ENCODE measurements at places on chromosomes 3 and 15. TPM values are rescaled to one million over a fixed set of nuclear protein-coding genes. Genes with fewer than 3 reads are reported as not detected.

The SLC9C1 gene
- total RNA-seq = 0.46 TPM

The AGBL1 gene
- not detected for total RNA-seq

- no peak for DNase-seq
These were observed 70.0 kb downstream of the UBE3A start for GRCh38 chr15:25368850-25369249.

DNA sequence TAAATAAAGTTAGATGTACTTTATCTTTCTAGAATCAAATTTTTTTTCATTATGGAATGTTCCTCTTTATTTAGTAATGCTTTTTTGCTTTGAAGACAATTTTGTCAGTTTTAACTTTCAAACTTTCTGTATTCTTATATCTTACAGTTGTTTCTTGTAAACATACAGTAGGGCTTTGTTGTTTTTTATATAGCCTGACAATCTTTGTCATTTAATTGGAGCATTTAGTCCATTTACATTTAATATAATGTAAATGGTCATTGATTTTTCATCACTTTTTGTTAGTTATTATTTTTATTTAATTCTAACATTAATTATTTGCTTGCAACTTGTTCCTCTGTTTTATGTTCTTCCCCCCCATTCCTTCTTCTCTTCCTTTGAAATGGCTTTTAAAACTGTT lies 55.4 kb upstream of the RNU6-1 start:
- DNase-seq = no peak

DNA sequence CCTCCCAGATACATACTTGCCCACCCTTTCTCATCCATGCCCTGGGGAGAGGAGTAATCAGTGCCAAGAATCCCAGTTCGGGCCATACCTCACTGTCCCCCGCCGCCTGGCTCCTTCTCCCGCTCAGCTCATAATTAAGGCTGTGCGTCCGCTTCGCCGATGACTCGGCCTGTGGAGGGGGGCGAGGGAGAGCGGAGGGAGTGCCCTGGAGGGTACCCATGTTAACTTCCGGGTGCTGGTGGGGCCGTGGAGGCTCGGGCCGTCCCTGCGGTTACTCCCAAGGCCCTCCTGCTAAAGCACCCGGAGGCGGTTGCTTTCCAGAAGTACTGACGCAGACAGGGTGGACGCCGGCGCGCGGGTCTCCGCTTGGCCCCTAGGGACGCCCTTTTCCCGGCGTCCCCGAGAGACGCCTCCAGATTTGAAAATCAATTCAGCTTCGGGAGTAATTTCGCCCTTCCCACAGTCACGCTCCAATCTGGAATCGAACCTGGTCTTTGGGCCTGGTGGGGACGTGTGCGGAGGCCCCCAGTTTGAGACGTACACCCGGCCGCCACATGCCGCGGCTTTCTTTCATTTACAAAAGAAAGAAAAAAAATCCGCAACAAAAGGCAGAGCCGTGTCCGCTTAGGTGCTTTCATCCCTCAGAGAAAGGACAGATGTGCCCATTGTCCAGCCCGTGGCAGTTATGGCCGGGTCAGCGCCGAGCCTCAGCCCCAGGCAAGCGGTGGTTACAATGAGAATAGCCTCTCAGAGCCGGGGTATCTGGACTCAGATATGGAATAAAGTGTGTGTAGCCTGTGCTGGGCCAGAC lies 1.0 kb upstream of the ONECUT1 start:
- peak; percentile 65 for DNase-seq

GRCh38 chr3:16864610-16865313 lies 20.0 kb upstream of the PLCL2 start:
- no peak for DNase-seq

Measured in mucosa of gallbladder (tissue), 1 donor.